GOT3 (cell line): ENCODE measurements at places on chromosomes 2 and 18.

DNA sequence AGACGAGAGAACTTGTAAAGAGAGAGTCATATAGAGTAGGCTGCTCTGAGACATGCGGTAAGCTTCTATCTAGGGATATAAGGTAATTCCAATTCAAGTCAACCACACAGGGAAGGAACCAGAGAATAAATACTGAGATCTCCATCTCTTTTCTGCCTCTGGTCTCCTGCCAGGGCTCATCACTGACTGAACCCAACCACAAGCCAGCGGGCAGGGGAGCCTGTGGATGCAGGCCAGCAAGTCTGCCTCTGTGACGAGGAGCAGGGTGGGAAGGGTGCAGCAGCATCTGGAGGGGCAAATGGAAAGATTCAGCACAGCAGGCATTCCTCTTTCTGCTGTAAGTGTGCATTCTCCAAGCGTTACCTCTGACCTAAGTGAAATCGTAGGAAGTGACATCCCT lies 82.2 kb downstream of the ICOS start:
- no peak for DNase-seq

DNA sequence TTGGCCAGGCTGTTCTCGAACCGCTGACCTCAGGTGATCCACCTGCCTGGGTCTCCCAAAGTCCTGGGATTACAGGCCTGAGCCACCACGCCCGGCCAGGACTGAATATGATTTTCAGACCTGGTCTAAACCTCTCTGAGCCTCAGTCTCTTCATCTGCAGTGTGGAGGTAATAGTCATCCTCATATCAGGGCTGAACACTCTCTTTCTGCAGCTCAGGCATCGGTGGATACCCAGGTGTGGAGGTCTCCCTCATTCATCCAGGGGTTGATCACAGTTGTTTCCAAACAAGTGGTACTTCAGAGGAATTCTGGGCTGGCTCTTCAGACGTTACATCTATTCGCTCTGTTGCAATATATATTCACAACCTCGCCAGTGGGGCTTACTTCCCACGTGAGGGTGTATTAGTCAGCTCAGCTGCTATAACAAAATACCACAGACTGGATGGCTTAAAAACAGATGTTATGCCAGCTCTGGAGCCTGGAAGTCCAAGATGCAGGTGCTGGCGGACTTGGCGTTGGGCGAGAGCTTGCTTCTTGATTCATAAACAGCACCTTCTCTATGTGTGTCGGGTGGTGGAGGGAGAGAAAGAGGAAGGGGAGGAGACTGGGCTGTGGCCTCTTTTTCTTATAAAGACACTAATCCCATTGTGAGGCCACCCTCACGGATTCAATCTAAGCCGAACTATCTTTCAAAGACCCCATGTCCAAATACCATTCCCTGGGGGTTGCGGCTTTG lies 2.9 kb upstream of the MBP start:
- DNase-seq, result no peak

- no peak for DNase-seq
Observed at GRCh38 chr2:101038455-101039255, 36.6 kb downstream of the RPL31 start.

DNA sequence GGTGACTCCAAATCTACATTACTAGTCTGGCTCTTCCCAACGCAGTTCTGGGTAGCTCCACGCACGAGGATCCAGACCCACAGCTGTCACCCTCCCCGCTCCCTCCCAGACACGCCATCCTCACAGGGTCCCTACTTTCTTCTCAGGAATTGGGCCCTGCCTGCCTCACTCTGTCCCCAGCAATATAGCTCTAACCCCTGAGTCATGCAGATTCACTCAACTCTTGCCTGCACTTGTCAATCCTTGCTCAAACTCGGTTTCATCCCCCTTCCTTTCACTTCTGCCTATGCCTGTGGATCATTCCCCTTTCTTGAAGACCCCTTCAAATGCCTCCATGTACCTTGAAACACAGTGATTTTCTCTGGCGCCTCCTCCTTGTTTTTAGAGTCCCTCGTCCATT lies 5.0 kb downstream of the ST8SIA5 start:
- no peak for DNase-seq

- DNase-seq, result no peak
Observed at GRCh38 chr18:12377556-12378197, 650 bp upstream of the AFG3L2 start.

DNA sequence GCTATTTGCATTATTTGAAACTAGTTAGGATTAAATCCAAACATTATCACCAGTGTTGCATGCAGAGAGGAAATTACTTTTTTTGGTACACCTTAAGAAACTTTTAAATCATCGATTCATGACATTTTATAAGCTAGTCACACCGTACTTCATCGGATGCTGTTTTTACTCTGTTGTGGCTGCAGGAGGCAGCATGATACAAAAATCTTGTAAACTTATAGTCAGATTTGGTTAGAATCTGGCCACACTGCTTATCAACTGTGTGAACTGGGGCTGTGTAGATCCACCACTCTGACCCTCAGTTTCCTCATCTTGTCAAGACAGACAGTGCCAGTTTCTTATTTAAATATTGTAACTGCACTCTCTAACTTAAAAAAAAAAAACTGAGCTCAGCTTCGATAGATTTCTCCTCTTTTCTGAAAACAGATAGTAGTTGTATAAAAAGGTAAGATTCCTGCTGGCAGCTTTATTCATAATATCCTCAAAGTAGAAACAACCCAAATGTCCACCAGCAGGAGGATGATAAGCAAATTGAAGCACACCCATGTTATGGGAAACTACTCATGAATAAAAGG lies 77.8 kb downstream of the RAPGEF4 start:
- no peak for DNase-seq

GRCh38 chr2:196801674-196802261 lies 2.3 kb upstream of the GTF3C3 start:
- DNase-seq, result no peak

DNA sequence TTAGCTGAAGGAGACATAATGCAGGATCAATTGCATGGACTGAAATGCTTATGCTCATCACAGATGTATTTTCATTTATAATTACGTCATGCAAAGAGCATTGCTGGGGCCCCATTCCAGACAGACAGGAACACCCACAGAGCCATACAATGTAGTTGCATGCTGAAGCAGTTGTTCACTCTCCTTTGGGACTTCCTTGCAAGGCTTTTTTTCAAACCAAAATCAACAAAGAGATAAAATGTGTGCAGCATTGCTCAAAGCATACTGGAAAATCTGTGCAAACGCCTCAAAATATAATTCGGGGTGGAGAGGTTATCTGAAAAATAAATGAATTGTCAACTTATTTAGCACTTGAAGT lies 463.2 kb downstream of the CDH2 start:
- no peak for DNase-seq

GRCh38 chr18:3294435-3295080 lies 32.6 kb downstream of the MYL12B start:
- DNase-seq, result no peak

GRCh38 chr2:23286031-23286757 lies 98.8 kb upstream of the KLHL29 start:
- no peak for DNase-seq

DNA sequence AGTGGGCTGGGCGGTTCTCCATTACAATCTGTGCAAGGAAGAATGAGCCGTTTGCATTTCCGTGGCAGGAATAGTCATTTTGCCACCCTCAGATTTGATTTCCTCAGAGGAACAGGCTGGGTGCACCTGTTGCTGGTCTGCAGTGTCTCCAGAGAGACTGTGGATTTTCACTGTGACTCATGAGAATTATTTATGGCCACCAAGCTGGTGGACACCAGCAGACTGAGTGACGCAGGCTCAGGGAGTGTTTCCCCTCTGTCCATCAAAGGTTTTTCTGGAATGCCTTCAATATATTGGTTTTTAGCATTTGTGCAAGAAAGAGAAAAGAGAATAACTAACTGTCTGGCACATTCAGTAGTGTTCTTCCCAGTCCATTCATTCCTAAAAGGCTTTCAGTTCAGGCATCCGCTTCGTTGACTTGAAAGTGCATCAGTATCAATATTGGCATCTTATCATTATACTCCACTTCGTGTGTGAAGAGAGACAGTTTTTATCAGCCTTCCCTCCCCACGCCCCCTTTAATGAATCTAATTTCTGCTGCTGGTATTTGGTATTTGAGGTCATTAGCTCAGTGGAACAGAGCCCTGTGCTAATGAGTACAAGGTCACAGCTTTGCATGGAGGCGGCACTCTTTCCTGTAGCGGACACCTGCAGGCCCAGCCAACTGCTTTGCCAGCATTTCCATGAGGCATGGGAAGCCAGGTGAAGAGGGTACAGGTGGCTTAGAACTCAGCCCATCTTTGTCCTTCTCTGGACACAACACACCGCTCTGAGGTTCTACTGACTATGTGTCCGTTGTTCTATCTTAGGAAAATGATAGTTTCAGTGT lies 39.9 kb downstream of the PRKCE start:
- no peak for DNase-seq

DNA sequence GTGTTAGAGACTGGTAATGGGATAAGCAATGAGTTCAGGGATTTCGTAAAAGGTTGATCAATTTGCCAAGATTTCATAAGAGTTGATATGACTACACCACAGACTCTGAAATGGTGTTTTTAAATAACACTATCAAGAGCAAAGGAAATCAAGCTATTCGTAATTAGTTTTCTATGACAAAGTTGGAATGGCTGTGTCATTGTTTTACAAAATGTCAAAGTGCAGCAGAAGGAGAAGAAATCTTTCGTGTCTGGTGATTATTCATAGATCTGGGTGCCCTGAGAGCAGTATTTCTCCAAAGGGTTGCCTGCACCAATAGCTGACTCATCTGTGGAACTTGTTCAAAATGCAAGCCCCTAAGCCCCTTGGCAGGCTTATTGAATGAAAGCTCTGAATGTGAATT lies 70.1 kb downstream of the NABP1 start:
- peak; percentile 5 for DNase-seq

DNA sequence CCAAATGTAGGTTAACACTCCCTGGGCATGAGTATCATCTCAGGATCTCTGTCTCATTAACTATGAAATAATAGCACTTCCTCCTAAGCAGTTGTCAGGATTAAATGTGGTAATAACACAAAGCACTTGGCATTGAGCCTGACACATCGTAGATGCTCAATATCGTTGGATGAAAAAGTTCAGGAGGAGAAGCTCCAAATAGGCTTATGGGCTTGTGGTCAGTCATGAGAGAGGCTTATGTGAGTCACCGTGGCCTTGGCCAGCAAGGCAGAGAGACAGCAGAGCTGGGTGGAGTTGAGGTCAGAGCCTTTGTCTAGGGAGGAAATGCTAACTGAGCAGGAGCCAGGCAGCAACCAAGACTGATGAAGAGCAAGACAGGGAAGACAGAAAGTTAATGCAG lies 68.3 kb upstream of the PPM1B start:
- DNase-seq, result peak; percentile 13
